ENCODE measurements at places on chromosomes 6 and 20. TPM values are rescaled to one million over a fixed set of nuclear protein-coding genes. Genes with fewer than 3 reads are reported as not detected.

DNA sequence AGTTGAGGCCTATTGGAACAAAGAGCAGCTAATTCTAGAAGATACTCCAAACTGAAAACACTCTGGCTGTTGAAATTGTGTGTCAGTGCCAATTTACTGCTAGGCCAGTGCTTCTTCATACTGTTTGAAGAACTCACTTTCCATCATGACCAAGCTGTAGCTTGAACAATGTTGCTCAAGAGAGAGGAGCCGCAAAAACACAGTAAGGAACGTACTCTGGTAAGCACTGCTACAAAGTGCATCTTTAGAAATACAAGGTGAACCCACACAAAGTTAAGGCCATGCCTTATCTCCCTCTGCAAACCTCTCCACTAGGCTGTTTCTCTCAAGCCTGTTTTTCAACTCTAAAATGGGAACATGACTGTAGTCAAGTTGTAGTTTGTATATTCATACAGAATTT is 74.5 kb upstream of the TULP1 start:
- H3K4me3 ChIP-seq = no peak overlapping the region
- H3K4me1 ChIP-seq = peaks cover 15% of the 10 kb centered on the region
- H3K36me3 ChIP-seq = no peaks in the 10 kb centered on the region
- H3K27me3 ChIP-seq = no peaks in the 10 kb centered on the region
- DNase-seq = no peak

TCP11 gene
- total RNA-seq = 0.72 TPM

SOX4 gene
- total RNA-seq = 81.1 TPM

WFDC10B gene
- not detected for total RNA-seq

ZNF831 gene
- not detected for total RNA-seq

MTFR2 gene
- total RNA-seq = 1.5 TPM

TRIM15 gene
- not detected for total RNA-seq

IPCEF1 gene
- 0.88 TPM for total RNA-seq

All from osteoblast (primary cell).